Islet precursor cell (in vitro differentiated cells): ENCODE measurements at places on chromosomes 11 and 22.
A peak's percentile ranks its signal among the peaks of the same experiment; 100 is the strongest.

DNA sequence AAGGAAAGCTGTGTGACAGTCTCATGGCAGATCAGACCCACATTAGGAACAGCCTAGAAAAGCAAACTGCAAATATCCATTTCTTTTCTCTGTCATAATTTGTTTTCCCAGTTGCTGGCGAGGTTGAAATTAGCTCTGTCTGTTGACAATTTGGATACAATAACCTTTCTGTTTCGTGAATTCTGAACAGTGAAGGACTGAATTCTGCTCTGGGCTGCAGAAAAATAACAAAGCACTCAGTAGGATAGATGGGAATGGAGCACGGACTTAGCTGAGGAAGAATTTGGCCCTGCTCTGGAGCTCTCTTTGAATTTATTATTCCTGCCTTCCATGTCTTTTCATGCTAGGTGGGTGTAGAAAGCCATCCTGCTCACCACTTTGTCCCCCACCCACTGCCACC, 140.3 kb downstream of the RRAS2 start:
- DNase-seq = peak; percentile 12

GRCh38 chr11:119447664-119448242, 24.8 kb upstream of the THY1 start:
- DNase-seq = no peak

DNA sequence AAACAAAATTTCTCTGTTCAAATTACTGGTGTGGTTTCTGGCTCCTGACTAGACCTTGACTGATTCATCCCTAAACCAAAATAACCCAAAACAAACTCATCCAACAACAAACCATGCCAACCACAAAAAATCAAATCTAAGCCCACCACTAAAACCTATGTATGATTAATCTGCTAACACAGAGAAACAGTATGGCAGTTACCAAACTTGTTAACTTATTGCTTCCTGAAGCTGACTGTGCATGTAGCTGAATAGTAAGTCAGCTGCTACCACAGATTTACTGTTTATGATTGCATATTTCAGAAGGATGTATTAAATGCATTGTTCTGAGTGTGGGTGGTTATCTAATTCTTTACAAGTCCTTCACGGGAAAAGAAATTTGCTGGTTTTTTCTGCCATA, 231.1 kb downstream of the SWAP70 start:
- DNase-seq = no peak

GRCh38 chr11:17259519-17259918, 17.0 kb upstream of the NUCB2 start:
- no peak for DNase-seq

DNA sequence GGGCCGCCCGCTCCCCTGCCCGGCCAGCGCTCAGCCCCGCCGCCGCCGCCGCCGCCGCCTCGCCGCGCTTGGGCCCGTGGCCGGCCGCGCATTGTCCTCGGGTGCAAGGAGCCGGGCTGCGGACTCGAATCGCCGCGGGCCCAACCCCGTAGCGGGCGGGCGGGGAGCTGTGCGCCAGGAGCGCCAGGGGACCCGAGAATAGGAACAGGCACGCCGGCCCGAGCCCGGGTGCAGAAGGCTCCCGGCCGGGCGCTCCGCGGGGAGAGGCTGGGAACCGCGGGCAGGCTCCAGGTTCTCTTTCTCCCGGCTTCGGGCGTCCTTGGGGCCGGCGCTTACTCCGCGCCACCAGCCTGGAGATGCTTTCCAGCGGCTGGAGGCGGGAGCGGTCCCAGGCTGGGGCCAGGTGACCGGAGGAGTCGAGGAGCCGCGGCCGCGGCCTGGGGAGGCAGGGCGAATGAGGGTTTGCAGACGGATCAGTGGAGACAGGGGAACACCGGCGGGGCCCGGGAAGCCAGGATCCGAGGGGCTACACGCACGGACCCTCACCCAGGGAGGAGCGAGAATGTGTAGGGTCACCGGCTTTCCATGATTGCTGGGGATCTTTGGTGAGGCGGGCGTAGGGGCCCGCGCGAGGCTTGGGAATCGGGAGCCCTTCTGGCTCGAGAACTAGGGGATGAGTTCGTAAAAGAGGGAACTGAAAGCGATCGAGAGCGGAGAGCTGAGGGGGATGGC, 726 bp downstream of the PKNOX2 start:
- peak; percentile 77 for DNase-seq

GRCh38 chr22:30574095-30574981, at the start of gene GAL3ST1:
TSS of gene GAL3ST1 (minus strand) at chr22:30574665. CDS start at chr22:30557392, 17,273 bp downstream.
- no peak for DNase-seq

- DNase-seq = no peak
Measured at GRCh38 chr11:7261578-7261977, 9.9 kb downstream of the SYT9 start.

DNA sequence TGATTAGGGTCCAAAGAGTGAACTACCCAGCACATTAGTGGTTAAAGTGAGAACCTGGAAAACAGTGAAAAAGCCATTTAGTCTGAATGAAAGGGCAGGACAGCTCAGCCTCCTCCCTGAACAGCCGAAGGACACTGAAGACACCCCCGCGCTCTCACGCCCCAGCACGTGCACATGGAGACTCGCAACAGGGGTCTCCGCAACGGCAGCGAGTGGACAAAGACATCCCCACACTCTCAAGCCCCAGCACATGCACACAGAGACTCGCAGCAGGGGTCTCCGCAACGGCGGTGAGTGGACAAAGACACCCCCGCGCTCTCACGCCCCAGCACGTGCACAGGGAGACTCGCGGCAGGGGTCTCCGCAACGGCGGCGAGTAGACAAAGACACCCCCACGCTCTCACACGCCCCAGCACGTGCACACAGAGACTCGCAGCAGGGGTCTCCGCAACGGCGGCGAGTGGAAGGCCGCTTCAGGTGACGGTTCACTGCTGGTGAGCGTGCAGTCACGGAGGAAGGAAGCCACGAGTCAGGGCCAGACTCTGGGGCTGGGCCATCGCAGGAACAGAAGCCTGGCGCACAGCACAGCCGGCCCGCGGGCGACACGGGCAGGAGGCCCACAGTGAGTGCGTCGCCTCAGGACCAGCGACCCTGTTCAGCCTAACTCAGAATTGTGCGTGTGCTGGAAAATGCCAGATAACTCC, 43.6 kb downstream of the BRD1 start:
- DNase-seq = no peak

- DNase-seq = no peak
Measured at GRCh38 chr11:132112846-132113245, 742.4 kb downstream of the NTM start.

GRCh38 chr11:35126000-35126878, 12.7 kb upstream of the CD44 start:
- DNase-seq = no peak

- no peak for DNase-seq
Measured at GRCh38 chr22:47002692-47003091, 240.2 kb downstream of the TBC1D22A start.

GRCh38 chr11:24086921-24087320, 409.9 kb upstream of the LUZP2 start:
- DNase-seq = no peak

GRCh38 chr11:22671751-22672150, 5.3 kb downstream of the GAS2 start:
- no peak for DNase-seq

DNA sequence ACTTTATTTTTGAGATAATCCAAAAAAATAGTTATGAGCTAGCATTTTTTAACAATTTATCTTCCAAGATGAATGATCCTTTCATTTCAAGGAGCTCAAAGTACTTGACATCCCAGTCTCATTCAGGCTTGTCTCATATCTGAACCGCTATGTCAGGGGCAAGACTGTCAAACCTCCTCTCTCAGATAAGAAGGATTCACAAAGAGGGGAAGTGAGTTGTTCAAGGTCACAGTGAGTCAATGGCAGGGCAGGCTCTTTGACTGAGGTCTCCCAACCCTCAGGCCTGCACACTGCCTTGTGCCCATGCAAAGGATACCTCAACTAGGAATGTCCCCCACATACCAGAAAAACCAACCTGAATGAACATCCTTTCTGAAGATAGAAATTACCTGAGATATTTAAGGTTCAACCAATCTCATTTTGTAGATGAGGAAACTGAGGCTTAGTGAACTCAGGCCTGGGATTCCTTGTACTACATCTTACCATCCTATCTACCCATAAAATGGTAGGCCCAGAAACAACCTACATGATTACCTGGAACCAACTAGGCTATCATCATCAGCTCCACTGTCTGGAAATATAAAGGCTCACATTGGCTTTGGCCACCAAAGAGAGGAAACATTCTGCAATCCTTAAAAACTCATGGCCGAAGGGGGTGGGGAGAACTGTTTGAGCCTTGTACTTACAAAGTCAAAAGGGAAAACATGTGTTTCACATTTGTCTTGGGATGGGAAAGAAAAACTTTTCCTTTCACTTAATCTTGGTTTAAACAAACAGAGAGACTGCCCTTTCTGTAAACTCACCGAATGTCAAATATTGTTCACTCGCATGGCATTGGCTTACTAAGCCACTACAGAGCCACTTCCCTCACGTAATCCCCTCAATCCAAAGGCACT, 51.1 kb downstream of the LIF start:
- DNase-seq = no peak

- DNase-seq = no peak
Measured at GRCh38 chr11:3802011-3802790, 4.8 kb upstream of the NUP98 start.

- DNase-seq = peak; percentile 77
Measured at GRCh38 chr11:95245038-95245437, 14.0 kb upstream of the SESN3 start.

- DNase-seq = no peak
Measured at GRCh38 chr11:13728076-13728475, 59.6 kb downstream of the FAR1 start.

GRCh38 chr11:30984827-30985226, 384.7 kb downstream of the DCDC1 start:
- DNase-seq = no peak

- peak; percentile 59 for DNase-seq
Measured at GRCh38 chr22:44669561-44669976, 32.4 kb upstream of the PRR5 start.

- peak; percentile 94 for DNase-seq
Measured at GRCh38 chr22:44689173-44689572, 12.8 kb upstream of the PRR5 start.

GRCh38 chr22:45804986-45805325, 133.3 kb downstream of the ATXN10 start:
- no peak for DNase-seq
